ENCODE measurements at places on chromosomes 7 and 10.

- no peak for DNase-seq
These were observed 25.4 kb downstream of the RPP38 start for GRCh38 chr10:15122477-15123030.

DNA sequence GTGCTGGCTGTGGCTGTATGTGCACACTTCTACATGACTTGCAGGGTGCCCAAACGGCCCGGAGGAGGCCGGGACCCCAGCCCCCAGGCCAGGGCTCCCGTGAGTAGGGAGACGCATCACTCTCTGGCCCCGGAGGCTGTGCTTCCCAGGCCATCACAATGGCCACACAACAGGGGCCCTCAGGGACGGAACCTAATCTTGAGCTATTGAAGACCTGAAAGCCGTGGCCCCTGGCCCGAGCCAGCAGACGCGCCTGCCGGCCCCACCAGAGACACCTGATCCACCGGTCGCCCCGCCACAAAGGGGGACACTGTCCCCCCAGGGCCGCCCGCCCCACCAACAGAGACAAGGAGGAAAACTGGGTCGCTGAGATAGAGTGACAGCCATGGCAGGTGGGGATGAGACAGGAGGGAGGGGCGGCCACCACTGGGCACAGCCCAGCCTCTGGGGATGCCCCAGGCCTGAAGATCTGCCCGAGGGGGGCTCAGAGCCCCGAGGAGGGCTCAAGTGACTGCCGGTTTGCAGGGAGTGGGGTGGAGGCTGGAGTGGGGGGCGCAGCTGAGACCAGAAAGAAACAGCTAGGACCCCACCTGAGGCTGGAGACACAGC, 10.2 kb upstream of the LFNG start:
- no peak for DNase-seq

DNA sequence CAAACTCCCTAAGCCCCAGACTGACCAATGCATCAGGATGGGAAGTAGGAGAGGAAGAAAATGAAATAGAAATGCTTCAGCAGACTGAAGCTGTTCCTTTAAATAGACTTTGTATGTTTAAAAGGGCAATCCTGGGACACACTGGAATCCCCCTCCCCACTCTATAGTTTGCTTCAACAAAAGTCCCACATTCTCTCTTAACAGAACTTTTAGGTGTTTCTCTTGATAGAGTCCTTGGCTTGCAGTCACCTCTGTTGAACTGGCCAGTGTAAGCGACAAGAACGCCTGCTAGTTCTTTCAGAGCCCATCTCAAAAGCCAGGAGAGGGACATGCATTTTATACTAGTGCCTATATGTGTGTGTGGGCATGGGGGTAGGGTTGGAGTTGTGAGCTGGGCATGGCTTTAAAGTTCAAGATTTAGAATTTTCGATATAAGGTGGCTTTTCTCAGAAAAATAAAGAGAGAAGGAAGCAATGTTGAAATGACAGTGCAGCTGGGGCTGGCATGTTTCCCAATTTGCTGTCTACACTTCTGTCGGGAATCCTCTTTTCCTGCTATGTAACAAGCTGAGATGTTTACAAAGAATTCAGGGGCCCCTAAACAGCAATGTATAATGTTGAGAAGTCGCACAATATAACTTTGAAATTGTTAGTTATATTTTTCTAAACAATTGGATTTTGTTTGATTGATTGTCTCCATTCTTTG, 2.1 kb downstream of the TBX20 start:
- DNase-seq, result no peak

DNA sequence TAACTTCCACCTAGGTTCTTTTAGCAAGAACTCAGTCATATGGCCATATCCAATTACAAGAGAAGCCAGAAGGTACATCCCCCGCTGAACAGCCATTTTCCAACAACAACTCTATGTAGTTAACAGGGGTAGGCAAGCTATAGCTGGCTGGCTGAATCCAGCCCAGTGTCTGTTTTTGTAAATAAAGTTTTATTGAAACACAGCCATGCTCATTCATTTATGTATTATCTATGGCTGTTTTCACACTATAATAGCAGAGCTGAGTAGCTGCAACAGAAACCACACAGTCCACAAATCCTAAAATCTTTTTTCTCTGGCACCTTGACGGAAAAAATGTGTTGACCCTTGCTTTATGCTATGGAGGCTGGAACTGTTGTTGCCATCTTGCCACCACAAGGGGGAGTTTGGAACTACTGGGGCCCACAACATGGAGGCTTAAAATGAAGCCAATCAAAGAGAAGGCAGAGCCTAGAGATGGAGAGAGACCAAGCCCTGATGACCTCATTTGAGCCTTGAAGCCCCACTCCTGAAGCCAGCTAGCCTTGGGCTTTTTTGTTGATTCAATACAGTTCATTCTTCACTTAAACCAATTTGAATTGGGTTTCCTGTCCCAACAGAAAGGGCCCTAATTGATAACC, 33.3 kb upstream of the XPNPEP1 start:
- no peak for DNase-seq

DNA sequence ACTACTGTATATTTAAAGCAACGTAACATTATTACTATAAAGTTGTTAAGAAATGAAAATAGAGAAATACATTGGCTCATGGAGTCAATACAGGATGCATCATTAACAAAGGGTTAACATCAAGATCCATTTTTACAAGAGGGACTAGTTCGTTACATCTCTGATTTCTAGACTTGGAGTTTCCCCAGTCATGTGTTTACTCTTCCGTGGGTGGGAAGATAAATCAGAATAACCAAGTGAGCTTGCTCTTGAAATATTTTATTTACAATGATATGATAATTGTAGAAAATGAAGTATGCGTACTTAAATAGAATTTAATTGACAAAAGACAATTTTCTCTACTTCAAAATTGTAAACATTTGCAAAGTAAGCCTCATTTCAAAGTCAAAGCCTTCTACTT, 1.0 kb upstream of the PRKAR2B start:
- no peak for DNase-seq

- DNase-seq, result no peak
These were observed 315.6 kb downstream of the DNAJB6 start for GRCh38 chr7:157652161-157652953.

GRCh38 chr7:70583965-70584883, 547.7 kb upstream of the GALNT17 start:
- DNase-seq, result peak; percentile 14

DNA sequence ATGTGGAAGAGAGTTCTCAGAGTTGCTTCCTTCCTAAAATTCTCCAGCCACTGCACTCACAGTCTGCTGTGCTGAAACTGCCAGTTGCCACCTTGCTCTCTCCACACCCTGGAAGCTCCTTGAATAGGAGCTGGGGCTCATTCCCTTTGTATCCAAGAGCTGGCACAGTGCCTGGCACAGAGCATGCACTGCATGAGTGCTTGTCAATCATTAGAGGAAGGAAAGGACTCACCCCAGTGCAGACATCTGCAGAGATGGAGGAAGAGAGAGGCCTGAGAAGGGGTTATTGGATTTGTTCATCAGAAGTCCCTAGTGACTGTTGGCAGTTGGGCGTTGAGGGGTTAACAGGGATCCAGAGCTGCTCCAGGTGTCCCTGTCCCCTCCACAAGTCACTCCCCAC, 41.7 kb upstream of the DUSP5 start:
- DNase-seq, result no peak

DNA sequence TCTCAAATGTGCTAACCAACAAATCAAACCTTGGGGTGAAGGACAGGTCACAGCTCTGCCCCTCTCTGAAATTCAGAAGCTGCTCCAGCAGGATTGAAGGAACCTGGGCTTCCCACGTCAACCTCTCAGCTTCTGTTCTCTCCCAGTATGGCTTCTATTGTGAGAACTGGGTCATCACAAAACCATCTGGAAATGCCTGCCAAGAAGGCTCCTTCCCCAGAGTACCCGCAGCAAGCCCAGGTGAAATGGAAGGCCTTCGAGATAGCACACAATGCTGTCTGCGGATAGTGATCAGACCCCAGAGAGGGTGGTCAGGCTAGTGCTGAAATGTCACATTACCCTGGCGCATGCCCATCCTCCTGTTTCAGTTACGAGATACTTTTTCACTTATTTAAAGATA, 16.4 kb upstream of the PROSER2 start:
- DNase-seq, result no peak

DNA sequence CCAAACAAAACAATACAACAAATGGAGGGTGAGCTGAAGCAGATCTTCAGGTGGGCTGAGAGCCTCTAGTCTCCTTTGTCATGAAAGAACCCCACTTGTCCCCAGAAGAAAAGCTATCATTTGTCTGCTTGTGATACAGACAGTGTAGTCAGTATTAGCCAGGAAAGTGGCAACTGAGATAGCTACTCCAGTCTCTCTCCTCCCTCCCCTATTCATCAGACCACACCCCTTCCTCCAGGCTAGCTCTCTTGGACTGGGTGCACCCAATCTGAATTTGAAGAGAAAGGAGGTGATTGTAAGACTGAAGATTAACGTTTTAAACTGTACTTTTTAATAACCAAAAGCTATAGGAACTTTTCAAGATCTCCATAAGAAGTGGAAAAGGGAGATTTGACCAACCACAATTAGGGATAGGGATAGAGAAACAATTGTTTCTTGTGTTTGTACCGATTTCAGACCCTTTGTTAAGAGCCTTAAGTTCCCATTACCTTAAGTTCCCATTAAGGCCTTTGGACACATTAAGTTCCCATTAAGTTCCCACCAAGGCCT, 14.1 kb downstream of the BMPR1A start:
- DNase-seq, result no peak

- no peak for DNase-seq
These were observed 7.0 kb downstream of the MRPL43 start for GRCh38 chr10:100980311-100980710.

GRCh38 chr7:4809666-4810065, 34.2 kb downstream of the AP5Z1 start:
- DNase-seq, result no peak

- no peak for DNase-seq
These were observed 2.3 kb downstream of the GSDME start for GRCh38 chr7:24754906-24755506.

- no peak for DNase-seq
These were observed 217.6 kb upstream of the TCF7L2 start for GRCh38 chr10:112732277-112732921.

DNA sequence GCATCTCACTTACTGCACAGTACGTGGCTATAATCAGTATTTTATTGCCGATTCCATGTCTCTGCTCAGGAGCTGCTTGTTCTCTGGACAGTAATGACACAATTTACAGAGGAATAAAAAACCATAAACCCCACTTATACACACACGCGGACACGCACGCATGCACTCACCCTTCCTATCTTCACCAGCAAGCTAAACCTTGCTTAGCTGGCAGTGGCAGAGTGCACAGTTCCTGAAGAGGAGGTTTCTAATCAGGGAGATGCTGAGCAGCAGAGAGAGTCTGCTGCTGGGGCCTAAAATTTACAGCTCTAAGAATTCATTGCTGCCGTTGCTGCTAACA, 66.3 kb downstream of the SND1 start:
- no peak for DNase-seq

DNA sequence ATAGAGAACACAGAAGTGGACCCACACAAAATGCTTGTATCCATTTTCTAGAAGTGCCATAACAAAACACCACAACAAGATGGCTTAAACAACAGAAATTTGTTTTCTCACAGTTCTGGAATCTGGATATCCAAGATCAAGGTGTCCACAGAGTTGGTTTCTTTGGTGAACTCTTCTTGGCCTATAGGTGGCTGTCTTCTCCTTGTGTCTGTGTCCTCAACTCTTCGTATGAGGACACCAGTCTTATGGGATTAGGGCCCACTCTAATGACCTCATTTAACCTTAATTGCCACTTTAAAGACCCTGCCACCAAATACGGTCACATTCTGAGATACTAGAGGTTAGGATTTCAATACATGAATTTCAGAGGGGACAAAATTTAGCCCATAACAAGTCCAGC, 30.8 kb upstream of the C10orf71 start:
- DNase-seq, result no peak

DNA sequence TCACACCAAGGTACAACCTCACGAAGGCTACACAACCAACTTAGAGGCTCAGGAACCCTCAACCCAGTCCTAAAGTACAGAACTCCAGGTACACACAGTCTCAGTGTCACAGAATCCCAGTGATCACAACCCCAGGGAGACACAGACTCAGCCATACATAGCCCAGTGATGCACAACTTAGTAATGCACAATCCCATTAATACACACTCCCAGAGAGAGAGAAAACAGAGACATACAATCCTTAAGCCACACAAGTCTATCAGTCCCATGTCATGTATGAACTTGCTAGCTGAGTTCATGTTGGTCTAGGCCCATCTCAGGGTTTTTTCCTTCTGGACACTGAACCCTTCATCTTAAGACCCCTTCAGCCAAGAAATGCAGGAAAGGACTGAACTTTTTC, 4.6 kb downstream of the KCNIP2 start:
- DNase-seq, result no peak

DNA sequence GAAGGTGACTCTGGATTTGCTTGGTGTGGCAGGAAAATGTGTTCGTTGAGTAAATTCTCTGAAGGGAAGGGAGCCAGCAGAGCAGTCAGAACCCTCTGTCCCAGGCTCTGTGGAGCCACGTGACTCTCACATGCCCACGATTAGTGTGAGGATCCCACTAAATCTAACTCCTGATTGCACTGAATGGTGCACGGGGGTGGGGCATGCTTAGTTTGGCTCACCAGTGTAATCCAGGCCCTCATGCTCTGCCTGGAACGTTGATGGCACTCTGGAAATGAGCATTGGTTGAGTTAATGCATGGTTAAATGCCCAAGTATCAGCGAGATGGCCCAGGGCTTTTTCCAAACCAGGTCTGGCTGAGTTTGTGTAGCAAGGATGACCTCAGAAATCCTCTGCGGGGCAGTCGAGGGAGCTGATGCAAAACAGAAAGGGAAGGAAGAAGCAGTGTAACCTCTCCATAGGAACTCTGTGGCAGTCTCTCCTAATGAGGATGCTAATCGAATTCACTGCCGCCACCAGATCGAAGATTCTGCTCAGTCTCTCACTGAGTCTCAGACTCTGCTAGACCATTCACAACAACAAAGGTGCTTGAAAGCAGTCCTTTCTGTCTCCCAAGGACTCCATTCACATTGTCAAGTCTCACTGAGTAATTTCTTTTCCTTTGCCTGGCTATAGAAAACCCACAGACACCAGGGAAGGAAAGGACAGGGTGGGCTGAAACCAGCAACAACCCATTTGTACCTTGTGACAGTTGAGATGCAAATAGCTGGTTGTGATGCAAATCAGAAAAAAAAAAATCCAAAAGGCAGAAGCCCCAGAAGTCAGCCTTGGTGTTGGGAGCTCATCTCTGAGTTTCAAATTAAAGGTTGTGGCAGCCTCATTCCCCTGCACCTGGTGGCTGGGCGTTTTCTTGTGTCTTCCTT, 98.1 kb downstream of the C10orf105 start:
- DNase-seq, result no peak

GRCh38 chr10:128895473-128895872, 571.6 kb upstream of the MGMT start:
- DNase-seq, result no peak

- no peak for DNase-seq
These were observed 70.9 kb upstream of the CTBP2 start for GRCh38 chr10:125231116-125231812.

DNA sequence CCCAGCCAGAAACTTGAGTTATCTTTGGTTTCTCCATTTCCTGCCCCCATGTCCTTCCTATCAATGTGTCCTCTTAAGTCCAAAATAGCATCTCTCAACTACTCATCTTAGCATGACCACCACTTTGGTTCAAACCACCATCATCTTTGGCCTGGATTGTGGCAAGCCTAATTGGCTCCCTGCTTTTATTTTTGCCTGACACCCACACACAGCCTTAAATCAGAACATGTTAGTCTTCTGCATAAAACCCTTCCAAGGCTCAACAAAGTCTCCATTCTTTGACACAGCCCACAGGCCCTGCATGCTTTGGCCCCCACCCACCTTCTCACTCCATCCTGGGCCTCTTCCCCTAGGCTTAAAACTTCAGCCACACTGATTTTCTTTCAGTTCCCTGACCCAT, 2.0 kb upstream of the TSPAN14 start:
- no peak for DNase-seq

Measured in NCI-H2081 (cell line).